Activated CD4-positive, alpha-beta T cell treated with anti-CD3 and anti-CD28 coated beads, Interleukin-2, amount 10 ng/mL, durations not matched to agents 7 days and 5 days (primary cell): ENCODE measurements at places on chromosomes 3 and 15. TPM values are rescaled to one million over a fixed set of nuclear protein-coding genes. Genes with fewer than 3 reads are reported as not detected.

The CDHR4 gene
- total RNA-seq: 0.08 TPM

The IQCH gene
- 0.89 TPM for total RNA-seq

The KLHL40 gene
- total RNA-seq: not detected

DNA sequence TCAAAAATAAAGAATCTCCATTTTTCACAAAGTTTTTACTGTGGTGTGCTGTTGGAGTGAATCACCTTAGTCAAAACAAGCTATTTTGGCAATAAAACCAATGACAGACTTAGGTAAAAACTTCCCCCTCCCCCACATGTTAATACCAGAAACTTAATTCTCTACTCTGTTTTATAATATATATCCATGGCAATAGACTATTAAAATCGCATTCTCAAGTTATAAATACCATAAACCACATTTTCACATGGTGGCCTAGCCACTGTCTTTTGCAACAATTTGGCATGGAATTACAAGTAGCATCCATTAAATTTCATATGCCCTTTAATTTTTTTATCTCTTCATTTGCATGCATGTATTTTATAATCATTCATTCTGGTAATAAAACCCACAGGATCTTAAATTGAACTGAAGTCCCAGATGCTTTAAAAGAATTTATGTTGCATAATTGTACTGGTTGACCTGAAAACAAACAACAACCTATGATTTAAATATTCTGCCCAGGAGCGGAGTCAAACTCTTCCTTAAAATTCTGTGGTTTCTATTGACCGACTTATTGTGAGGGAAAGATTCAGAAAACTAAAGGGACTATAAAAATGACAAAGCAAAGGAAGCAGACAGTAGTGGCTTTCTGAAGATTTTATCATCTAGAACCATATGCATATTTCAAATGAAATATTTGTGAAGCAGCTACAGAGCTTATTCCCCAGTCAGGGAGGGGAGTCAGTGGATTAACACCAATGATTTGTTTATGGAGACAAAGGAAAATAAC lies 229.0 kb upstream of the TBL1XR1 start:
- peak overlapping the region; percentile 88 for H3K27ac ChIP-seq
- peaks cover 25% of the 10 kb centered on the region for H3K4me1 ChIP-seq
- DNase-seq: no peak

- H3K27ac ChIP-seq: no peak overlapping the region
- H3K36me3 ChIP-seq: no peaks in the 10 kb centered on the region
- H3K4me1 ChIP-seq: no peaks in the 10 kb centered on the region
- DNase-seq: no peak
- H3K27me3 ChIP-seq: no peaks in the 10 kb centered on the region
- H3K4me3 ChIP-seq: no peak overlapping the region
Observed at GRCh38 chr15:96261575-96262034, 68.9 kb upstream of the NR2F2 start.

GRCh38 chr15:38440353-38441129 lies 13.4 kb upstream of the FAM98B start:
- peak overlapping the region; percentile 60 for H3K27ac ChIP-seq
- peaks cover 41% of the 10 kb centered on the region for H3K27me3 ChIP-seq
- DNase-seq: peak; percentile 66
- H3K36me3 ChIP-seq: no peaks in the 10 kb centered on the region
- H3K4me3 ChIP-seq: no peak overlapping the region

- DNase-seq: no peak
- no peak overlapping the region for H3K27ac ChIP-seq
- H3K27me3 ChIP-seq: no peaks in the 10 kb centered on the region
- no peak overlapping the region for H3K4me3 ChIP-seq
Observed at GRCh38 chr15:25989327-25989726, 126.2 kb upstream of the ATP10A start.
